T-cell (primary cell): ENCODE measurements at places on chromosomes 6 and 20. TPM values are rescaled to one million over a fixed set of nuclear protein-coding genes. Genes with fewer than 3 reads are reported as not detected.

DNA sequence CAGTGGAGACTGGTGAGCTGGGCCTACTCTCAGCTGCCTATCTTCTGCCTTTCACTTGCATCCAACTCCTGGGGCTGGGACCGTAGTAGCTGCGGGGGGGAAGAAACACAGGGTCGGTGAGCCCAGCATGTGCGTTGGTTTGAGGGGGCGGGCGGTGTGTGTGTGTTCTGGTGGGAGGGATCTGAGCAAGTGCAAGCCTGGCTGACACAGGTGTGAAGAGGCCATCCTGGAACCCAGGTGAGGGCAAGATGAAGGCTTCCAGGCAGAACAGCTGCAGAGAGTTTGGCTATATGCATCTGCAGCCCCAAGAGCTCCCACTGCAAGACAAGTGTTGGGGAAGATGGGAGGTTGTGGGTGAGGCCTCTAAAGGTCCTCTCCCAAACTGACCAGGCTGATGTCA, 30.6 kb downstream of the MOCS1 start:
- no peak for DNase-seq
- H3K27me3 ChIP-seq, result peaks cover 10% of the 10 kb centered on the region
- no peaks in the 10 kb centered on the region for H3K36me3 ChIP-seq
- H3K4me1 ChIP-seq, result no peaks in the 10 kb centered on the region
- no peak overlapping the region for H3K4me3 ChIP-seq
- no peak overlapping the region for H3K27ac ChIP-seq

DNA sequence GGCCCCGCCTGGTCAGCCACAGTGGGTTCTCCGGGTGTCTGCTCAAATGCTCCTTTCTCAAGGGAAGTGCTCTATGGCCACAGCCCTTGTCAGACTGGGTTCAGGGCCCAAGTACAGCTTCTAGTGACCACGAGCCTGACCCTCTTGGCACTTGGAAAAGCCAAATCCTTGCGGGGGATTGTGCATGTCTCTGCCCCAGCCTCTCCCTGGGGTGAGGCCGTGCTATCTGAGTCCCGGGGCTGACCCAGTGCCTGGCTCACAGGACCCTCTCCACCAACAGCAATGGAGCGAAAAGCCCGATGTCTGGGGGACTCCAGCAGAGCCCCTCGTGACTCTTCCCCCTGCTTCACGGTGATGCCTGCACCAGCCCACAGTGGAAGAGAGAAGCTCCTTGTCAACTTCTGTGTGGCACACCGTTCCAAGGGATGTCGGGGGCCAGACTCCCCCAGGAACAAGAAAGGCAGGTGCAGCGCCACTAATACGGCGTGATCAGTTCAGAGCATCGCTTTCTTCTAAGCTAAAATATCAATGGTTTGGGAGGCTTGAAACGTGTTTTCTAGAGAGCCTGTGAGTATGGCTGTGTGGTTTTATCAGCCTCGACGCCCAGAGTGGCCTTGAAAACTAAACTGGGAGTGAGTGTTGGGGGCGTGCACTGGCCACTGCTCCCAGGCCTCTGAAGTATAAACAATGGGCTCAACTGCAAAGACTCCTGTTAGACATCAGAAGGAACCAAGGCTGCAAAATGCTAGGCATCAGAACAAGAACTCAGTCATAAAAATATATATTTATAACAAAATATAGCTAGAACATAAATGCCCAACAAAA, 51.9 kb downstream of the DLL1 start:
- H3K36me3 ChIP-seq, result no peaks in the 10 kb centered on the region
- no peak overlapping the region for H3K27ac ChIP-seq
- DNase-seq, result no peak
- no peaks in the 10 kb centered on the region for H3K4me1 ChIP-seq
- peaks cover 25% of the 10 kb centered on the region for H3K27me3 ChIP-seq

- no peak overlapping the region for H3K27ac ChIP-seq
- H3K27me3 ChIP-seq, result no peaks in the 10 kb centered on the region
- no peak overlapping the region for H3K4me3 ChIP-seq
- H3K4me1 ChIP-seq, result no peaks in the 10 kb centered on the region
- DNase-seq, result no peak
Observed at GRCh38 chr6:33384581-33385020, 7.0 kb upstream of the KIFC1 start.

The FOXS1 gene
- total RNA-seq, result not detected

The UBE2C gene
- total RNA-seq, result 0.44 TPM

GRCh38 chr20:4961746-4962145, 39.6 kb downstream of the SLC23A2 start:
- DNase-seq, result peak; percentile 33
- no peaks in the 10 kb centered on the region for H3K27me3 ChIP-seq
- no peaks in the 10 kb centered on the region for H3K36me3 ChIP-seq
- H3K4me3 ChIP-seq, result no peak overlapping the region
- H3K4me1 ChIP-seq, result peaks cover 17% of the 10 kb centered on the region

DNA sequence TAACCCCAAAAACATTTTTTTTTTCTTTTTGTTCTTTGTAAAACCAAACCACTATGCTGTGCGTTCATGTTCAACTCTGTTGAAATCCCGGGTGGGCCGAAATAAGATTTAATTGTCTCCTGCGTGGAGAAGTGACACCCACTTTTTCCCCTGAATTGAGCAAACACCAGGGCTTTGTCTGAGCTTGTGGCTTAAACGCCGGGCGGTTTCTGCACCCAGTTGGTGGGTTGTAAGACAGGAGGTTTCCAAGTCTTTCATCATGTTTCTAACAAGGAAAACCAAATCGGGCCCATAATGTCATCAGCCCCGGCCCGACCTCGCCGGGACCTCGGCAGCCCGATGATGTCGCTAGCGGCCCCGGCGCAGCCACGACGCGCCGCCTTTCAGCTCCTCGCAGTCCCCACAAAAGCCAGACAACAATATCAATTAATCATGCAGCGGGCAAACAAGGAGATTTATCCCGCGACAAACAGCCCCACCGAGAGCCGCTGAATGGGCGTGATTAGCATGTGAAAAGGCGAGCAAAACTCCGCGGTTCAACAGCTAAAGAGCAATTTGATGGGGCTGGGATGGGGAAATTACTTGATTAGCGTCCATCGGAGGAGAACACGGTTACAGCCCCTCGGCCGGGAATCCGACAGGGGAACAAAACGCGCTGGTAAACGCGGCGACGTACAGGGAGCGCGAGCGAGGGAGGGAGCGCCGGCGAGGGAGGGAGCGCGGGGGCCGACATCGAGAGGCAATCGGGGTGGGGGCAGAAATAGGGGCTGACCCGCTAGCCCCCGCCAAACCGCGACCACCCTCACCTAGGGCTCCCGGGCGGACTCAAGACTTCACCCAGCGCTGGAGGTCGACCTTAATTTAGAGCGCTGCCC, 5.3 kb downstream of the LINC00237 start:
- peaks cover 36% of the 10 kb centered on the region for H3K27me3 ChIP-seq
- no peaks in the 10 kb centered on the region for H3K36me3 ChIP-seq
- peaks cover 10% of the 10 kb centered on the region for H3K4me1 ChIP-seq
- peak overlapping the region; percentile 58 for H3K4me3 ChIP-seq

The PLCB4 gene
- not detected for total RNA-seq

GRCh38 chr6:147287869-147288271, 83.7 kb downstream of the STXBP5 start:
- no peak for DNase-seq
- H3K27ac ChIP-seq, result no peak overlapping the region
- H3K27me3 ChIP-seq, result no peaks in the 10 kb centered on the region
- H3K4me3 ChIP-seq, result no peak overlapping the region
- no peaks in the 10 kb centered on the region for H3K4me1 ChIP-seq
- H3K36me3 ChIP-seq, result peaks cover 14% of the 10 kb centered on the region

The JPH2 gene
- total RNA-seq, result 0.15 TPM

DNA sequence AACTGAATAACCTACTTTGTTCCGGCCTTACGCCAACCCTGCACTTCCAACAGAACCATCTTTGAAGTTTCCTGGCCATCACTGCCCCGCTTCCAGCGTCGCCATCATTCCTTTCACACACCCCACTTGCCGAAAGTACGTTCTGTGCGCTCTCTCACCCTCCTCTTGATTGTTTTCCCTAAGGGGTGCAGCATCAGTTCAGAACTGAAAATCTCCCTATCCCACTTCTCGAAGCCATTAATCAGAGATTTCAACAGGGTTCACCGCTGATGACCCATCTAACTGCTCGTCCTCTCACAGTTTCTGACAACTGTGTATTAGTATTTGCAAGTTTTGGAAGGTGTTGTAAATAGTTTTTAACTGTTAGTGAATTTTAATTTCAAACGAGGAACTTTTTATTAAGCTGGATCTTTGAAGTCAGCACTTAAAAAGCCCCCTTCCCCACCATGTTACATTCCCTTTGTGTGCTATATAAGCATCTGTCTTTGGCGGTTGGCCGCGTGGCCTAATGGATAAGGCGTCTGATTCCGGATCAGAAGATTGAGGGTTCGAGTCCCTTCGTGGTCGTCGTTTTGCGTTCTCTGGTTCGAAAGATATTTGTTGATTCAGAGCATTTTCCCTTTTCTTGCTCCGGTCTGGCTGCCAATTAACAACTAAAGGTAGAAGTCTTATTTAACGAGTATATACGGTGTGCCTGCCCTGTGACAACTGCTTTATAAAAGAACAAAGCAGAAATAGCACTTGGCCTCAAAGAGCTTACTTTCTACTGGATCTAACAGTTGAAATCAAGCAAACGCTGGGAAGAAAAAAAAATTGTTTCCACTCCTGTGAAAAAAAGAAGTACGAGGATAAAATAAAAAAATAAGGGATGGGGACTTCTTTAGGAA, 42.6 kb downstream of the TRIM27 start:
- no peak overlapping the region for H3K27ac ChIP-seq
- H3K27me3 ChIP-seq, result peaks cover 7% of the 10 kb centered on the region
- DNase-seq, result peak; percentile 48
- H3K36me3 ChIP-seq, result no peaks in the 10 kb centered on the region

DNA sequence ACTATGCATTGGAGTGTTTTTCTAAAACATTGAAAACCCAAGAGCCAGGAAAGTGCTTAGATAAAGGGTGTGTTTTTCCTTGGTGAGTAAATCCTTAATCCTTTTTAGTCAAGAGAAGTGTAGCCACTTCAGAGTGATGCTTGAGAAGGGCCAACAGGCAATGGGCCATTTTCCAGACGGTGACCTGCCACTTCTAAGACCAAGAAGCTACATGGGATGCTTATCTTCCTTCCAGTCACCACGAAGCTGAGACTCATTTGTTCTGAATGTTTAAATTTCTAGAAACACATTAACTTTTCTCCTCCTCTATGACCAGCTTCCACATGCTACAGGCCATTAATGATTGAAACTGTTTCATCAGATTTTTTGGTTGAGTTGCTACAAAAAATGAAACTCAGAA, 34.4 kb upstream of the NHSL1 start:
- no peak overlapping the region for H3K27ac ChIP-seq
- H3K36me3 ChIP-seq, result no peaks in the 10 kb centered on the region
- no peak overlapping the region for H3K4me3 ChIP-seq
- H3K27me3 ChIP-seq, result no peaks in the 10 kb centered on the region

- peaks cover 11% of the 10 kb centered on the region for H3K36me3 ChIP-seq
- H3K4me1 ChIP-seq, result peaks cover 46% of the 10 kb centered on the region
- H3K4me3 ChIP-seq, result peak overlapping the region; percentile 68
Observed at GRCh38 chr6:43013097-43013842, 476 bp downstream of the MEA1 start.
